Stimulated activated CD4-positive, alpha-beta T cell treated with anti-CD3 and anti-CD28 coated beads, Interleukin-4, amount 100 ng/mL, for 4 hours (primary cell): ENCODE measurements at places on chromosomes 6 and 20.

DNA sequence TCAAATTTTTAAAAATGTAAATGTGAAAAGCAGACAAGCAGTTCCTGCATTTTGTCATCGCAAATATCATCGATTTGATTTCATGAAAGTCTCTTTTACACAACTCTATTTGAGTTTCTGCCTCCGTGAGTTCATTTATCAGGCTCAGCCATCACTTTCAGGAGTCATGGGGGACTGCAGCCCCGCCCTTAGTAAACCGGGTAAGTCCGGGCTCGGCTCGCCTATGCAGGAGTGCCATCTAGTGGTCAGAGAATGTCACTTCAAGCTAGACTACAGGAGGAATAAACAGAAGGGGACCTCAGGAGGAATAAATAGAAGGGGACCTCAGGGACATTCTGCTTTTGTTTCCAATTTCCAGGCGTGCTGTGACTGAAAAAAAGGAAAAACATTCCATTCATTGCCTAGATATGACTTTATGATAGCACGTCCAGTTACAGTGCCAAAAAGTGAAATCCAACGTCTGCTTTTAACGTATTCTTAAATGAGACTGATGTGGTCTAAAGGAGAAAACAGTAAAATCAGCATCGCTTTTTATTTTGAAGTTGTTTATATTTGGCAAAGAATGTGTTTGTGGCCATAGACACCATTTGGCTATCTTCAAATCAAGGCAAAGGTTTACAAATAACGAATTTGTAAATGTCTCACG, 333.9 kb downstream of the HACE1 start:
- DNase-seq, result peak; percentile 47

GRCh38 chr6:133807501-133807900, 81.4 kb upstream of the TCF21 start:
- DNase-seq, result no peak

DNA sequence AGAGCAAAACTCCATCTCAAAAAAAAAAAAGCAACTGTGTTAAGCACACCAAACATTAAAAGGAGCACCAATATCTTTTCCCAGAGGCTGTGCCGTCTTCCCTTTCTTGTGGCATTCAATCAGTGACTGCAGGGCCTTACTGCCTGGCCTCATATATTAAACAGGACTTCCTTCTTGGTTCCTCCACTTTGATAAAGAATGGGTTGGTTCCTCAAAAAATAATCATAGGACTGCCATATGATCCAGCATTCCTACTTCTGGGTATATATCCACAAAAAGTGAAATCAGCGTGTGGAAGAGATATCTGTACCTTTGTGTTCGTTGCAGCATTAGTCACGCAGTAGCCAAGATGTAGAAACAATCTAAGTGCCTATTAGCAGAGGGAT, 40.3 kb upstream of the GFOD1 start:
- no peak for DNase-seq

DNA sequence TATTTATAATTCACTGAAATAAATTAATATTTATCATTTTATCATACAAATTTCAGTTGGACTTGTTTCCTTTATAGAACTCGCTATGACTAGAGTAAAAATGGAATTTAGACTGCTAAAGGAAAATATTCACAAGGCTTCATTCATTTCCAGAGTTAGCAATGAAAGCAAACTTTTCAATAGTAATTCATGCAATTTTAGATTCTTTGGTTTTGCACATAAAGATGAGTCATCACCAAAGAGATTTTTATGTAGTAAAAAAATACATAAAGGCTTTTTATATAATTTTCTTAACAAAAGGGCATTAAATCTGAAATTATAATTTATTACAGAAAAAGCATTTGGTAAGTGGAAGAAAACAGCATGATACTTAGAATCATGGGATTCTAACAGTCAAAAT, 37.2 kb upstream of the STXBP5 start:
- no peak for DNase-seq

DNA sequence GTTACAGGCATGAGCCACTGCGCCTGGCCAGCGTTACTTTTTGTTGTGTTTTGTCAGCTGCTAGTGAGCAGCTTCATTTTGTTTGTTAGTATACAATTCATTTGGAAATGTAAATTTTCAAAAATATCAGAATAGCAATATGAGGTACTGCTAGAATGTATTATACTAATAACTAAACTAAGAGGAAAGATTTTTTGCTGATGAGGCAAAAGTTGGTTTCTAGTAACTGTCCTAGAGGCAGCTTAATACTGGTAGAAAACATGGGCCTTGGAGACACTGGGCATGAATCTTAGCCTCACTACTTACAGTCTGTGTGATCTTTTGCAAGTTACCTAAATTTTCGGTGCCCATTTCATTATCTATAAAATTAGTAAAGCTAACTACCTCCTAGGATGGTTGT, 24.1 kb downstream of the TTK start:
- DNase-seq, result no peak

DNA sequence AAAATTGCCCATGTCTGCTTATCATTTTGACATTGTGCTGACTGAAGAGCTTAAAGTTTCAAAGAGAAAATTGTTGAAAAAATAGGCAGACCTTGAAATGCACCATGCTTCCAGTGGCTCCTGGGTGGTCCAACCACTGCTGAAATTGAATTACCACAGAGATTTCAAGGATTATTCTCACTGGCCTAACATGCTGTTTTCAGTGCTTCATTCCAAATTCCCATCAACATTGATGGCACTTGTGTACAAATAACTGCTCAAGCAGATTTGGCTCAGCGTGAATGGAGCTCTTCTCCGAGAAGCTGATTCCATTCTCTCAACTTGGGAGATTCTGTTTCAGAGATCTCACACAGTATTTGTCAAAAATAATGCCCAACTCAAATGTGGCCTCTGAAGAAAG, 75.5 kb downstream of the LAMA4 start:
- DNase-seq, result no peak

GRCh38 chr20:40046703-40047102, 642.3 kb downstream of the MAFB start:
- DNase-seq, result no peak

- DNase-seq, result no peak
Observed at GRCh38 chr6:30614044-30614842, 2.8 kb downstream of the PPP1R10 start.

DNA sequence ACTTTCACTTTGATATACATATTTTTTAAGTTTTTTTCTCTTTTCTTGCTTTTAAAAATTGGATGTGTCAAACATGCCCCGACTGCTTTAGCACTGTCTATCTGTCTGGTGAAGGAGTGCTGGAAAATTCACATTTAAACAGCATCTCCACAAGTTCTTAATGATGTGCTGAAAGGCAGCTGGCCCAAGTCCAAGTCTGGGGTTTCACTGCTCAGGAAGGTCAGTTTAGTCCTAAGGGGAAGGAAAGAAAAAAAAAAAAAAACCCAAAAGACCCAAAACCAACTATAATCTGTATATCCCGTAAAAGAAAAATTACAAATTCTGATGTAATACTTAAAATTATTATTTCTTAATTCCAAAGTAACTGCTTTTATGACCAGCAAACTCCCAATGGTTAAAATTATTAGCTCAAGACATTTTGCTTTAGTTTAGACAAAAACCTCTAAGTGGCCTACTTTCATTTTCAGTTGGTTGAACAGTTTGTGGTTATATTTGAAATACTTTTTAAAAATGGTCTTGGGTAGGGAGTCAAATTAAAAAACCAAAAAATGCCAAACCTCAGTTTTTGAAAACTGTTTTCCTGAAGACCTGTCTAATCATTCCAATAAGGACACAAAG, 79.5 kb upstream of the PREP start:
- DNase-seq, result no peak

- no peak for DNase-seq
Observed at GRCh38 chr6:45472382-45472781, 94.6 kb upstream of the SUPT3H start.

- DNase-seq, result no peak
Observed at GRCh38 chr6:44627091-44627882, 239.8 kb downstream of the CDC5L start.

- DNase-seq, result no peak
Observed at GRCh38 chr6:50822078-50822476, 3.4 kb downstream of the TFAP2B start.

GRCh38 chr20:46838011-46838410, 56.6 kb upstream of the EYA2 start:
- DNase-seq, result no peak

DNA sequence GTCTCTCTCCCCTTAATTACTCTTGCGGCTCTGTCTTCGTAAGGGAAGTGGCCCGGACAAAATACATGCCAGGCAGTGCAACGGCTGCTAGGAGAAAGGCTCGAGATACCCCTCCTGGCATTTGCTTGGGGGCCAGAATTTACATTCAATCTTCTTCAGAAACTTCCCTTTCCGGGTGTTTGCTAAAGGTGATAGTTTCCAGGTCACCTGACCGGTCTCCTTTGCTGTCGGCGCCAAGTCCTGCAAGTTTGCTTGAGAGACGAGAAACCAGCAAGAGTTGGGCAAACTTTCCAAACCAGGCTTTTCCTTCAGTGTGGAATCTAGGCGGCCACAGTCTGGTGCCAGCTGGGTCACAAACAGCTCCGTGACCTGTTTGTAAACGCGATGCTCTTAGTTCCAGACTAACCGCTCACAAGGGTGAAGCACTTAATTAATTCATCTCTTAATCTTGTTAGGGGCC, 563 bp upstream of the SRSF3 start:
- peak; percentile 23 for DNase-seq

DNA sequence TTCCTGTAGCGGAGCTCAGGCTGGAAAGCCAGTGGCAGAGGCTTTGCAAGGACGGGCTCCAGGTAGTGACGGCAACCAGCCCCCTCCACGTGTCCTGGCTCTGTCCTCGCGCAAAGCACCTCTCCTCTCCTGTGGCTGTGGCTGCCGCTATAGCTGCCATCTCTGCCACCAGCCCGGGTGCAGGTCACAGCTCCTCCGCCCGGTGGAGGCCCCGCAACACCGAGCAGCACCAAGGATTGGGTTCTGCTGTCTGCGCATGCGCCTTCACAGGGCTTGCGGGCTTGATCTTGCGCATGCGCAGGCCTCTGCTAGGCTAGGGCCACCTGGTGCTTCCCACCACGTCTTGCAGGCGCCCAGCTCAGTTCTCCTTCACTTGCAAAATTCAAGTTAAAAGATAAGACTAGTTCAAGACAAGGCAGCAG, 625.4 kb downstream of the QKI start:
- DNase-seq, result peak; percentile 13

DNA sequence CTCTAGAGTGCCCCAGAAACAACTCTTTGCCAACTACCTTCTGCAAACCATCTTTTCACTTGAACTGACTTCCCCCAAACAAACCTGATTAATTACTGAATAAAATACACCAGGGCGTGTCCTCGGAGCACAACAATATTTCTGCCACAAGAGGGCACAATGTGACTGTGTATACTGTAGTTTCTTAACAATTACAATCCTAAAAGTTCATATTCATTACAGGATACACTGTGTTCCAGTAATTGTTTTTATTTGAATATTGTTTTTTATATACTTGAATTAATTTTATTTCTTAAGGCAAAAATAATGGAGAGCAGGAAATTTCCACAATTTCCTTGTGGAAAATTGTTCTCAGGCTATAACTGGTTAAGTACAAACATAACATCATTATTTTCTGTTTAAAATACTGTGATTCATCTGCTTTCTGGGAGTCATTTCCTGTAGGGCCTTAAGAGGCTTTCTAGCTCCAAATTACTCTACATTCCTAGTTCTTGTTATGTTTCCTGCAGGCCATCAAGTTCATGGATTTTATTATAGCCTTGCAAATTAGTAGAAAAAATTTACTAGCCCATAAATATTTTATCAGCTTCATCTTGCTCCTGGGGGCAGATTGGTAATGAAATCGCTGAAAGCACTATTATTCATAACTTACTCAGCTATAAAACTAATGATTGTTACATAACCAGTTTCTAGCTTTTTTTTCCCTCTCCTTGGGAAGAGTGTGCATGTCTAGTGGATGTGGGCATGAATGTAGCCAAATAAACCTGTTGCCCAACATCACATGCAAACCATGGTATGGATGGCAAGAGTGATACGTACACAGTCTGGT, 51.9 kb upstream of the SLC22A16 start:
- peak; percentile 28 for DNase-seq

GRCh38 chr6:37783025-37783855, 36.3 kb upstream of the ZFAND3 start:
- no peak for DNase-seq

DNA sequence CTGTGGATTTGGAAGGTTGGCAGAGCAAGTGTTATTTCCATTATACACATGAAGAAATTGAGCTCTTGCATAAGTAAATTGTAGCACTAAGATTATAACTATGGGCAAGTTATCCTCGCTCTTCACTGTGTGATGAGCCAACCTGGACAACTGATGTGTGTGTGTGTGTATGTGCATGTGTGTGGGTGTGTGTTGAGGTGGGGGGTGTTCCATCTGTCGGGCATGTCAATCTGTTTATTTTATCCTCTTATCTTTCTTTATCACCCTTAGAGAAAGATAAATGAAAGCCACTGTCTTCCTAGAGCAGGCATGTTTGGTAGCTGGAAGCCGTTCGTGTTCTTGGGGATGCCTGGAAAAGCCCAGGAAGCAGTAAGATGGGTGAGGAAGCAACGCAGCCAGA, 3.0 kb upstream of the DSP start:
- no peak for DNase-seq
